ENCODE measurements at places on chromosomes 5 and 9.
A peak's percentile ranks its signal among the peaks of the same experiment; 100 is the strongest.

DNA sequence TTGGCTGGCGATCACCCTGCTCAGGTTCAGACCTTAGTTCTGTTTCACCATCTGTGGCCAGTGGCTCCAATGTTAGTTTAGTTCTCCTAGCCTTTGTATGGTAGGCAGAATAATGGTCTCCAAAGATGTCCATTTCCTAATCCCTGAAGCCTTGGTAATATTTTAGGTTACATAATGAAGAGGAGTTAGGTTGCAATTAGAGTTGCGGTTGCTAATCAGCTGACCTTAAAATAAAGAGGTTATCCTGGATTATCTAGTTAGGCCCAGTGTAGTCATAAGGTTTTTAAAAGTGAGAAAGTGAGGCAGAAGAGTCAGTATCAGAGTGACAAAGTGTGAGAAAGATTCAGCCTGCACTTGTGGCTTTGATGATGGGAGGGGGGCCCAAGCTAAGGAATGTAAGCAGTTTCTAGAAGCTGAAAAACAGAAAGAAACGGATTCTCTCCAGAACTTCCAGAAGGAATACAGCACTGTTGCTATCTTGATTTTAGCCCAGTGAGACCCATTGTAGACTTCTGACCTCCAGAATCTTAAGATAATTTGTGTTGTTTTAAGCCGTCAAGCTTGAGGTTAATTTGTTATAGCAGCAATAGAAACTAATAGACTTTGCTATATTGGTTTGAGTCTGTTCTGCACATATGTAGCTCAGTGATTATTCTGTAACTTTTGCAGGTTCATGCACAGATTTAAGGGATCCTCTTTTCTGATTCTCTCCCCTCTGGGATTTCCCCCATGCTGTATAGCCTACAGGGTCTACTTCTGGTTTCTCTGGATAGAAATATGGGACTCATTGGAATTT is 21.6 kb downstream of the LNPEP start:
- DNase-seq = no peak

- DNase-seq = no peak
Observed at GRCh38 chr9:127170103-127170502, 47.7 kb upstream of the ANGPTL2 start.

- no peak for DNase-seq
Observed at GRCh38 chr9:128899566-128900322, 17.8 kb downstream of the LRRC8A start.

DNA sequence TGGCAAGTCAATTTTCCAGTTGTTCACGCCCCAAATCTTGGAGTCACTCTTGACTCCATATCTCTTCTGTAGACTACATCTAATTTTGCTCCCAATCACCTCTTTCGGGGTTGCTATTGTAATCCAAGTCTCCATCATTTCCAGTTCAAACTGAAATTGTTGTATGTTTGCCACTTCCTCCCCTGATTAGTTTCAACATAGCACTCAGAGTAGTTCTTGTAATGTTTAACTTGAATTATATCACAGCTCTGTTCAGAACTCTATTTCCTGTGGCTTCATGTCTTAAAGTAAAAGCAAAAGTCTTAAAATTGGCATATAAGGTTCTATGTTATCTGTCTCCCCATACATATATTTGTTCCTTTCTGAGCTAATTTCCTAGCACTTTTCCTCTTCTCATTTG is 348.5 kb upstream of the RIOK2 start:
- no peak for DNase-seq

- peak; percentile 27 for DNase-seq
Observed at GRCh38 chr9:107363516-107364152, 80.6 kb downstream of the RAD23B start.

DNA sequence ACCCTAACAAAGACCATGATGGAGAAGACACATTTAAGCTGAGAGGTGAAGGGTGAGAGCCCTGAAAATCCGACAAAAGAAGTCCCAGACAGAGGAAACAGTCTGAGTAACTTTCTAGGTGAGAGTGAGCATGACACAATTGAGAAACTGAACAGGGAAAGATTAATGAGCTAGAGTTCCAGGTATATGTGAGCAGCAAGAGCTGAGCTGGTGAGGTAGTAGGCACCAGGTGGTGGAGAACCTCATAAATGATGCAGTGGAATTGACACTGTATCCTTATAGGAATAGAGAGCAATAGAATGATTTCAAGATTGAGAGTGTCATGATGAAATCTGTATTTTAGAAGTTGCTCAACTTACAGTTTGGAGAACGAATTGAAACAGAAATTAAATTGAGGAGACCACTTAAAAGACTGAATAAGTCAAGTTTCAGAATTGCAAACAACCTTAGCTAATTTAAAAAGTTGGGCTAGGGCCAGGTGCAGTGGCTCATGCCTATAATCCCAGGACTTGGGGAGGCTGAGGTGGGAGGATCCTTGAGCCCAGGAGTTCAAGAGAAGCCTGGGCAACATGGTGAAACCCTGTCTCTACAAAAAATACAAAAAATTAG is 89.8 kb downstream of the NREP start:
- DNase-seq = no peak

DNA sequence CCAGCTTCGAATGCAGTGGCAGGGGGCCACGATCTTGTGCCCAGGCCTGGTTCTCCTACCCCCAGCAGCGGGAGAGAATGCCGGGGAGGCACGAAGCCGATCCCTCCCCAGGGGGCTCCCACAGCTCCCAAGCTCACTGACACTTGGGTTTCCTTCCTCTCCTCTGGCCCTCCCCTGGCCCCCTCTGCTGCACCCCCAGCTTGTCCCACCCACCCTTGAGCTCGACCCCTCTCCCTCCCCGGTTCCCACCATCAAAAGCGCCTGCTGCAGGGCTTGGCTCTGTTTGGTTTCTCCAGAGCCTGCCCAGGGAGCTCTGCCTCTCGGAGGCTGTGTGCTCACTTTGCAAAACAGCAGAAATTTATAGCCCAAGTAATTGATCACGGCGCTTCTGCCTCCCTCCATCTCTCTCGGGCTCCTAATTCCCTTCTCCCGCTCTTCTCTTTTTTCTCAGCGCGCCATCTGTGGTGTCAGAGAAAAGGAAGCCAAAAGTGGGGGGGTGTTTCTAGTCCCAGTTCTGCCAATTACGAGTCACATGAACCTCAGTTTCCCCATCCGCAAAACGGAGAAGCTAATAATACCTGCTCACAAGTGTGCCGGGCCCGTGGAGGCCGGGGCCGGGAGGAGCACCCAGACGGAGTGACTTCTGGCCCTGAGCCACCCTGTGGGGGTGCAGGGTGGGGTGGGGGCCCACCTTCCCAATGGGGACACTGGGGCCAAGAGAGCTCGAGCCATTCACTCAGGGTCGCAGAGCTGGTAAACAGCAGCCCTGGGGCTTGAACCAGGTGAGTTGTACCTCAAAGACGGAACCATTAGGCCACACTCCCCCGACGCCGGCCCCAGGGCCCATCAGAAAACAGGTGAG is 141.2 kb upstream of the IER5L start:
- no peak for DNase-seq

DNA sequence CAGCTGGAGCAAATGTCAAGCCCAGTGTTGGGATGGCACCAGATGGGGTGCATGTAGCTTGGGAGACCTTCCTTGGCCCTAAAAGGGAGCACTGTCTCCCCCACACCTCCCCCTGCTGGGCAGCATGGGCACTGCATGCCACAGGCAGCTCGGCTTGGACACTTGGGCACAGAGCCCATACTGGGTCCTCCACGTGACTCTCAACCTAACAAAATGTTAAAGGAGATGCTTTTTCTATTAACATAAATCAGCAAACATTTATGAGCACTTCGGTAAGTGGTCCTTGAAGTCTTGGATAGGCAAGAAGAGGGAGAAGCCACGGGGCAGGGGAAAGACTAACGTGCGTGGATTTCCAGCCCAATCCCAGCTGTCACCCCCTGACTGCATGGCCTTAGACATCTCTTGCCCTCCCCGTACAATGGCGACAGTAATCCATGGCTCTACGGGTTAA is 23.9 kb upstream of the MAPK9 start:
- DNase-seq = peak; percentile 60

- DNase-seq = no peak
Observed at GRCh38 chr9:92455217-92455616, 27.1 kb downstream of the ASPN start.

DNA sequence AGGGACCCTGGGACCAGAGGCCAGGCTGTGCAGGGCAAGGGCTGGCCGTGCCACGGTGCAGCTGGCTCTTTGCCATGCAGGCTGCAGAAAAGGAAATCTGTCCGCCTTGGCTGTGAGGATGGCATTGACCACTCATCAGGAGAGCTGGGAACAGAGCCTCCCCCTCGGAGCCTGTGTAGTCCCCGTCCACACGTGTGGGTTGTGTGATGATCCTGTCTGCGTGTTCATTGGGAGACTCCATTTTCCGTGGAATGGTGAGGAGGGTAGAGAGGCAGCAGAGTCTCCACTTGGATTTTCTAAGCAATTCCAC is 47.7 kb downstream of the EHMT1 start:
- DNase-seq = no peak

DNA sequence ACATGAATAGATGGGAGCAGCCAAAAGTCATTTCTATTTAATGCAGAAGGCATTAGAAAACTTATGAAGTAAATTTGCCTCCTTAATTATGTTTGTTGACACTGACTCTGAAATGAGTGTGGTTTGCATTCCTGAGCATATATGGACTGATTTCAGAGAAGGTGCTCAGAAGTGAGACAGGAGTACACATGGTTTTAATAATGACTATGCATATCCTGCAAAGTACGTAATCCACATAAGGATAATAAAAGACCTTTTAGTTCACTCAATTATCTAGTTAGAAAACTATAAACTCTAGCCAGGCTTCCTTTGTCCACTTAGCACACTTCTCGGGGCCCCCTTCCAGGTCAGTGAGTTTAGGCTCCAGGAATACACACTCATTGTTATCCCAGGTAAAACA is 75.7 kb upstream of the SNX2 start:
- DNase-seq = no peak

DNA sequence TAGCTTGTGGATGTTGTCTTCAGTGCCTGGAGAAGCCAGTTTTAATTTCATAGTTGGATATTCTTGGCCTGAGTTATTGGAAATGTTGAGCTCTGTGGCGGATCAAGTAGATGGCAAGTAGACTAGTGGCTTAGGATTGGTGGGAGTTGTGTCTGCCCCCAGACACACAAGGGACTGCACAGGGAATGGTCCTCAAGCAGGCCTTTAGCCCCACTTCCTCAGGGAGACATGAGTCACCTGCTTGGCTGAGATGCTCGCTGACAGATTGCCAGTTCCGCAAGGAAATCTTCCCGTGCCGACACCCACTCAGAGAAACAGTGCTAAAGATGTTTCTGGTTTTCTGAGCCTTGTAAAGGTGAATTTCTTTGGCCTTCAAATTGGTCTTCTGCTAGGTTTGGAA is 18.8 kb upstream of the CATSPER3 start:
- DNase-seq = peak; percentile 53

DNA sequence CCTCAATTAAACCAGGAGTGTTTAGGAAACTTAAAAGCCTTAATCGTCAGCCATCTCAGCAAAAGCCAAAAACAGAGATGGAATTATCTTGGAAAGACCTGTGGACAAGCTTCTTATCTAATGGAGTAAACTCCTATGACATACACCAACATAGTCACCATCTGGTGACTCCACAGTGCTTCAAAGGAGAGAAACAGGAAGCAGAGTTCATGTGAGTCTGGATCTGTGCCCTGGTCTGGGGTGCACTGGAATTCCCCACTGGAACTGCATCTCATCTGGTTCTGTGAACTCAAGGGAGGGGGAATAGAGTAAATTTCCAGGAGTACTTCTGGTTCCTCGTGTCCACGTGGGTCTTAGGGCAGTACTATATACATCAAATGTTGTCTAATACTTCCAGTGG is 36.3 kb upstream of the KCNN2 start:
- peak; percentile 23 for DNase-seq

DNA sequence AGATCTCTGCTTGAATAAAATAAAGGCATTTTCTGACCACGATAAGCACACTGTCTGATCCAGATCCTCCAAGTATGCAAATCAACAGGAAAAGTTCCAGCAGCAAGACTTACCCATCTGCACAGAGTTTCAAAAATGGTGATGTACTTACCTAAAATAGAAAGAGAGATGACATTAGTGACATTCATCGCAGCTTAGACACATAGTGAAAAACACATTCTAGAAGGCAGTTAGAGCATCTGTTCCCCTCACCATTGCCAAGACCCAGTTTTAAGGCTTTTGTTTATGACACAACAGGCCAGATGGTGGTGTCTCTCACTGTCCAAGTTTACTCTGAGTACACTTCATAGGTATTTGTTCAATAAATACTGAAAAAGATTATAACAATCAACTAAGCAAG is 207.7 kb downstream of the PDE4D start:
- peak; percentile 51 for DNase-seq
